ENCODE measurements at places on chromosomes 5 and 9.
A peak's percentile ranks its signal among the peaks of the same experiment; 100 is the strongest.

GRCh38 chr5:74390306-74390637 lies 250.3 kb downstream of the ENC1 start:
- DNase-seq = no peak

DNA sequence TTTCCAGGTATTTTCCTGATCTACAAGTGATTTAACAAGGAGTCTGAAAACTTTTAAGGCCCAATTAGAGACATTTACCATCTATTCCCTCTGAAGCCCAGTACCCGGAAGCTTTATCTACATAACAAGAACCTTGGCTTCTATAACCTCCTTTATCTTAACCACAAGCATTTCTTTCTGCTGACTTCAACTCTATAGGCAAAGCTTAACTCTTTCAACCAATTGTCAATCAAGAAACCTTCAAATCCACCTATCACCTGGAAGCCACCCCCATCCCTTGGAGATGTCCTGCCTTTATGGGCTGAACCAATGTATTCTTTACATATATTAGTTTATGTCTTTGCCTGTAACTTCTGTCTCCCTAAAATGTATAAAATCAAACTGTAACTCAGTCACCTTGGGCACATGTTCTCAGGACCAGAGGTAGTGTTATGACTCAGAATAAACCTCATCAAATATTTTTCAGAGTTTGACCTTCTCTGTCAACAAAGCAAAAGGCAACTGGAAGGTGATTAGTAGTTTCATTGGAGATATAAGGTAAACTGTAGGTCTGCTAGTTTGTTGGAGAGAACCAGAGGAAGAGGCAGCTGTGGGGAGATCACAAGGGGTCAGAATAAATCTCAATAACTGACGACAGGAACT lies 13.0 kb upstream of the RIMOC1 start:
- DNase-seq = no peak

- DNase-seq = peak; percentile 77
These were observed 21.0 kb downstream of the CSF1R start for GRCh38 chr5:150065346-150065745.

- DNase-seq = no peak
These were observed 165.4 kb upstream of the TNC start for GRCh38 chr9:115283395-115283794.

GRCh38 chr5:76855961-76856360 lies 6.1 kb downstream of the S100Z start:
- DNase-seq = no peak

- DNase-seq = no peak
These were observed 11.5 kb upstream of the SLC6A18 start for GRCh38 chr5:1213508-1214162.

- peak; percentile 66 for DNase-seq
These were observed 161.4 kb downstream of the GIN1 start for GRCh38 chr5:102958481-102959011.

- no peak for DNase-seq
These were observed 541 bp upstream of the TBCA start for GRCh38 chr5:77776554-77777206.

GRCh38 chr9:4022435-4023067 lies 277.3 kb downstream of the GLIS3 start:
- no peak for DNase-seq

GRCh38 chr5:159825551-159826051 lies 90.7 kb upstream of the ADRA1B start:
- peak; percentile 29 for DNase-seq

- no peak for DNase-seq
These were observed 94.0 kb downstream of the ZNF608 start for GRCh38 chr5:124652514-124652819.

DNA sequence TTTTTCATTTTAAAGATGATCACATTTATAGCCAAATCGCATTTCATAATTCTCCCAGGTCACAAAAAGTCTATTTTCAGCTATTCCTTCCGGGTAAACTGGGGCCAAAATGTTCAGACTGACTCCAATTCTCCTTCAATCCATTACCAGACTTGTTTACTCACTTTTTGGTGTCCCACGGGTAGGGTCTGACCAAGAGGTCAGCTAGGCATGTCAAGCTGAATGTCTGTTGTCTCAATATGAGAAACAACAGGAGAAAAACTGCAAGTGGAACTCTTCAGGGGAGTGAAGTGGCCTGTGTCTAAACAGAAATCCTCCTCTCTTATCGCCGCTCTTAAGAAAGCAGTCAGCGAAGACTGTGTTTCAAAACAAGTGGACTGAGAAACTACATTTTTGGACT lies 171.3 kb downstream of the APBA1 start:
- no peak for DNase-seq

GRCh38 chr5:102809033-102809432 lies 53.9 kb downstream of the PAM start:
- peak; percentile 63 for DNase-seq

GRCh38 chr5:59037941-59038797 lies 455.3 kb downstream of the RAB3C start:
- peak; percentile 35 for DNase-seq

Data from fibroblast of mammary gland (primary cell).